ENCODE measurements at places on chromosomes 4 and X.

- no peak for DNase-seq
These were observed 241.1 kb downstream of the FBXW7 start for GRCh38 chr4:152294765-152295164.

DNA sequence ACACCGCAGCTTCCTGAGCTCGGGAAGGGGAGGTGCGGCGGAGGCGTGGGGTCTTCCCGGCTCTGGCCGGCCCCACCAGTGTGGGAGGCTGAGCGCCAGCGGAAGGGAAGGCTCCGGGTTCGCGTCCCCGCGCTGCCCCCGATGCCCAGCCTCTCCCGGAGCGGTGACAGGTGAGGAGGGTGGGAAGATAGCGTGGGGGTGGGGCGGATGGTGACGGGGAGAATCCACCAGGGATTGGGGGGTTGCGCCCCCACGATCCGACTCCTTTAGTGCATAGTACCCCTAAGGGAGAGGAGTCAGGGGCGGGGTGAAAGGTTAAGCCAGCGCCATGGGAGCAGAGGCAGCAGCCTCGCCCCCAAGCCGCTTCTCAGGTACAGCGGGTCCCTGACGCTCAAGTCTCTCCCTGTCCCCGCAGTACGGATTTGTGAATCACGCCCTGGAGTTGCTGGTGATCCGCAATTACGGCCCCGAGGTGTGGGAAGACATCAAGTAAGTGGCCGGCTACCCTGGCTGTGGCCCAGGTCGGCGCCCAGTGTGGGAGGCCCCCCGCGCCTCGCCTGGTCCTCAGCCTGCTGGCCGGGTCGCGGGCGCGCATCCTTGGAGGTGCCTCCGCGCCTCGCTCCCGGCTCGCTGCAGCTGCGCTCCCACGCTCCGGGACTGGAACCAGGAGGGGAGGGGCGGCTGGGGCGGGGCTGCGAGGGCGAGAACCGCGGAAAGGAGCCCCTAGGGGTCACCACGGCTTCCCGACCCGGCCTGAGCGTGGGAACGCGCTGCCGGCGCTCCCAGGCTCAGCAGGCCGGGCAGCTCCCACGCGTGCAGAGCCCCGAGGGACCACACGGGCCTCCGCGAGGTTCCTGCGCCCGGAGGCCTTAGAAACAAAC, 791 bp downstream of the GUCY1B1 start:
- DNase-seq, result no peak

- DNase-seq, result no peak
These were observed 455.3 kb downstream of the KCTD8 start for GRCh38 chr4:43993196-43993902.

DNA sequence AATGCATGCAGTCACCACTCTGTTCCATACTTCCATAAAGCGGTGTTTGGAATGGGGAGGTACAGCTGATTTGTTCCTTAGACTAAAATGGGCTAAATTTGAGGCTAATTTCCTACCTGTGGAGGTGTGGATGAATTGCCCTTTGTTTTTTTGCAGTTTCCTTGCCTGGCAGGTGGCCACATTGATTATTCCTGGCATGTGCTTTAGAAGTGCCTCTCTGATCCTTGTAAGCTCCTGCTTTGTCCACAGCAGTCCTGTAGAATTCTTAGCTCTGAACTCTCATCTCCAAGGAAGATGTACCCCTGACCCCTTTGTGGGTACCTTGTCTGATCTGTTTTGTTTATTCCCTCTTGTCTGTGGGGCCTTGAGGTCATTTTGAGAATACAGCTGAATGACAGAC, 136.8 kb downstream of the ADGRL3 start:
- no peak for DNase-seq

- DNase-seq, result no peak
These were observed 189.5 kb upstream of the GPC4 start for GRCh38 chrX:133604801-133605200.

- no peak for DNase-seq
These were observed 262.8 kb downstream of the DKK2 start for GRCh38 chr4:106773076-106773905.

DNA sequence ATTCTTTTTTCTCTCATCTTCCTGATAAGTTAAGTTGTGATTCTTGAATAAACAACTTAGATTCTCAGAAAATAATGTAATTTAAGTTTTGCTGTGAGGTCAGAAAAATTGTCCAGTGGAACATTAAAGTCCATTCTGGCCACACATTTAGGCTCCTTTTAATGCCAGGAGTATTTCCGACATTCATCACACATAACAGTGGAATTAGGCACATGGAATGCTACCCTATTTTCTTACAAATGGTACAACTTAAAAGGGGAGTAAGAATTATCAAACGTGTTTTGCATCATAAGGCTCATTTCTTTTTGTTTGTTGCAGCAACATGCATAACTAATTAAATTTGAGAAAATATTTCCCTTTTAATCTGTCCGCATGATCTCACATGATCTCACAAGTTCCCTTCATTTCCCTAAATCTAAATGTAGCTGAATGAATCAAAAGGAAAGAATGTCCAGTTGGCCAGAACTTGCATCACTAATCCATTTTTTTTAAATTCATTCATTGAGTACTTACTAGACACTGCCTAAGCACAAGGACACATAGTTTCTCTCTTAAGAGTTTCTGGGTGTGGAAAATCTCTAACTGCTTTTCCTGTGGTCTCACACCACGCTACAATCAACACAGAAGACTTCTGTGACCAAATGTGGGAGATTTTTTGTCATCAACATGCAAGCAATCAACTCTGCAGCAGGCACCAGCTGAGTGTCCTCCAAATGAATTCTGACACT, 22.0 kb downstream of the SPARCL1 start:
- DNase-seq, result no peak

All from CD8-positive, alpha-beta T cell (primary cell).